Activated naive CD4-positive, alpha-beta T cell treated with anti-CD3 and anti-CD28 coated beads, Interleukin-2, amount 10 ng/mL, durations not matched to agents 5 hours and 36 hours (primary cell): ENCODE measurements at places on chromosomes 1 and 21. TPM values are rescaled to one million over a fixed set of nuclear protein-coding genes. Genes with fewer than 3 reads are reported as not detected.

FAM131C gene
- total RNA-seq = 3.4 TPM

LRRIQ3 gene
- total RNA-seq = 0.60 TPM

SYT2 gene
- not detected for total RNA-seq

SPAG17 gene
- not detected for total RNA-seq

TMPRSS3 gene
- total RNA-seq = 5.2 TPM

COL9A2 gene
- total RNA-seq = 3.2 TPM

CNTN2 gene
- total RNA-seq = not detected

ACBD6 gene
- 39.2 TPM for total RNA-seq

NMNAT2 gene
- total RNA-seq = 0.05 TPM

MAP7D1 gene
- total RNA-seq = 203 TPM

HPDL gene
- total RNA-seq = 6.5 TPM

DUSP10 gene
- total RNA-seq = 19.9 TPM

SNAPIN gene
- 37.0 TPM for total RNA-seq

ERICH3 gene
- total RNA-seq = not detected

RGL1 gene
- 1.7 TPM for total RNA-seq

ERRFI1 gene
- 1.1 TPM for total RNA-seq

TRIM46 gene
- total RNA-seq = 19.1 TPM

BRINP3 gene
- not detected for total RNA-seq

AMY1A gene
- total RNA-seq = not detected

THRAP3 gene
- 128 TPM for total RNA-seq

SELENBP1 gene
- total RNA-seq = not detected

SLC2A5 gene
- total RNA-seq = not detected

FCRLB gene
- 0.39 TPM for total RNA-seq

VAMP3 gene
- 34.8 TPM for total RNA-seq

FCRL6 gene
- total RNA-seq = not detected

LAD1 gene
- total RNA-seq = not detected

MCOLN3 gene
- 11.0 TPM for total RNA-seq

MX1 gene
- 160 TPM for total RNA-seq

SLC45A1 gene
- total RNA-seq = 0.25 TPM

CYP4A22 gene
- total RNA-seq = not detected

NBPF4 gene
- total RNA-seq = not detected

NTNG1 gene
- total RNA-seq = not detected

PYGO2 gene
- total RNA-seq = 43.0 TPM

FCRL2 gene
- total RNA-seq = not detected

SUSD4 gene
- total RNA-seq = 1.2 TPM

PLA2G2D gene
- total RNA-seq = not detected

RAB7B gene
- total RNA-seq = not detected

ACTL8 gene
- total RNA-seq = not detected

KPRP gene
- not detected for total RNA-seq

PGLYRP3 gene
- not detected for total RNA-seq
